Effector CD4-positive, alpha-beta T cell (primary cell): ENCODE measurements at places on chromosomes 12 and 14.

DNA sequence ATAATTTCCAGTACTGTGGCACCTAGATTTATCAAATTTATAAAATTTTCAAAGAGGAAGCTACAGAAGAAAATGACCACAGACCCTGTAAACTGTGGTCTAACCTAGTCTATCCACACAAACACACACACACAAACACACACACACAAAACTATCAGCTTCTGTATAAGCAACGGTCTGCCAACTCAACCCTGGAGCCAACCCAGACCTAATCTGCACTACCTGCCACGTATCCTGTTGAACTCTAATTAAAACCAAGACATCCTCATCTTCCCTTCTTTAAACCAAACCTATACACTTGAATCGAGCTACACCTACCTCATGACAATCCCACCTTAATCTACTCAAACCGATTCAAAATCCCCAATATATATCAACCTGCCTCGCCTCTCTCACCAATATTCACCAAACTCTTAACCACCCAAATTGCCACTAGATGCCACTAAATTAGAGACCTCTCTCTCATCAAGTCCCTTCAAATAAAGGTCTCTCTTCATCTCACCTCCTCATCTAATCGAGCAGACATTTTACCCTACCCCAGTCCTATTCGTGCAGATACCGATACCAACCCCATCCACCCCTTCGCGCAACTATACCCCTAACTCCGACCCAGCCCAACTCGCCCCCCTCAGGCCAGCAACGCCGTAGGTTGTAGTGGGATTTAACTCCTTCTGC, 808 bp downstream of the ACIN1 start:
- DNase-seq = peak; percentile 56

- peak; percentile 50 for DNase-seq
Observed at GRCh38 chr12:103877934-103878510, 37.0 kb upstream of the NT5DC3 start.

GRCh38 chr12:94603434-94604365, 46.7 kb downstream of the TMCC3 start:
- DNase-seq = peak; percentile 31

- DNase-seq = no peak
Observed at GRCh38 chr14:103122947-103123633, at the start of gene TNFAIP2. Gene TNFAIP2 (plus strand): TSS chr14:103123461. CDS start chr14:103126458, 2,997 bp downstream.

GRCh38 chr12:111544032-111544431, 55.1 kb downstream of the ATXN2 start:
- DNase-seq = no peak

- no peak for DNase-seq
Observed at GRCh38 chr12:112243255-112244110, 118.1 kb downstream of the TRAFD1 start.

GRCh38 chr12:32586390-32586789, 92.7 kb upstream of the DNM1L start:
- DNase-seq = no peak

GRCh38 chr14:60817113-60817512, 82.6 kb downstream of the MNAT1 start:
- no peak for DNase-seq

- no peak for DNase-seq
Observed at GRCh38 chr14:65731933-65732506, 319.5 kb downstream of the FUT8 start.

DNA sequence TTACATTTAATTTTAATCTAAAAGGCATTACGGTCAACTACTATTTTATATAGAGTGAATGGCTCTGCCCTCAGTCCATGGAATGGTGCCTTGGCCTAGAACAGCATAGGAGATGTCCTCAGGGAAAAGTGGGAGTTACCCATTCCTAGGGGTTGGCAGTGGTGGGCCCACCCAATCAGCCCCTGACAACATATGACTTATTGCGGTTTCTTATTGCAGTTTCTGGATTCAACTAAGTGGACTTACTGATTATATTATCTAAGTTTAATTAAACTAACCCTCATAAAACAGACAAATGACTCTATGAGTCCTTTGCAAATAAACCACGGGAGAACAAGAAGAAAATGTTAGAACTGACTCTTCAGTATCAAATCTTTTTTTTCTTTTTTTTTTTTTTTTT, 2.3 kb upstream of the PPP2R5E start:
- DNase-seq = no peak

DNA sequence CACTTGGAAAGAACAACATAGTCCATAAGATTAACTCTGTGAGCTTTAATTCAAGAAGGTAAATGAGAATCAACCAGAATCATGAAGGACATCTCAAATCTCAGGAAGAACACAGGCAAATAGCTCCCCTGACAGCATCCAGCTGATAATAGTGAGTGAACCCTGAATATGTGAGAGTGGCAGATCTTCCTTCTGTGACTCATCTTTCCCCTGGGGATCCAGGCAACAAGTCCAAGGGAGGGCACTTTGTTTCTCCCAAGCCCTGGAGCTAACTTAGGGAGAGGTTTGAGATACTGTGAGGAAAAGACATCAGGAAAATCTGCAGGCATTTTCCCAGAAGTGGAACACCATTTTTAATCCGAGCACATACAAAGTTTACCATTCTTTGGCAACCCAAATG, 763.9 kb upstream of the MGAT4C start:
- DNase-seq = no peak

DNA sequence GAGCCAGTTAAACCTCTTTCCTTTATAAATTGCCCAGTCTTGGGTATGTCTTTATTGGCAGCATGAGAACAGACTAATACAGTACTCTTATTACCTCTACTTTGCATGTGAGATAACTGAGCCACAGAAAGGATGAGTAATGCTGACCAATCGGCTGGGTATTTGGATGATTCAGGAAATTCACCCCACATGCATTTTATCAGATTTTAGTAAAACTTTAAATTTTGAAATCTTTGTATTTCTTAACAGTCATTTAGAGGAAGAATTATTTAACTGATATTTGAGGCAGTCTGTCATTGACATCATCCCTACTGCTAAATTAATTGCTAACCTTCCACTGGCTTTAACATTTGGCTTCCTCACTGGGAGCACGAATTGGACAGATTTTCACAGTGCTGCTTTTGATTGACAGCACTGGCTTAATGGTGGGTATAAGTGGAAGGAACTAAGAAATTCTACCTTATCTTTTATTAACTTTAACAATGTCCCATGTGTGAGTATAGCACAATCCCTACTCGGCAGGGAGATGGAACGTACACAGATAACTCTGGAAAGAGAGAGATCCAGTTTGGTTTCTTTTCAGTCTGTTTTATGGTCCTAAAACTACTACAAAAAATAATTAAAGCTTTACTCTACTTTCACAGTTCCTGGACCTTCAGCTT, 261.0 kb downstream of the DACT1 start:
- DNase-seq = no peak

GRCh38 chr14:26974965-26975364, 377.1 kb upstream of the NOVA1 start:
- DNase-seq = no peak

DNA sequence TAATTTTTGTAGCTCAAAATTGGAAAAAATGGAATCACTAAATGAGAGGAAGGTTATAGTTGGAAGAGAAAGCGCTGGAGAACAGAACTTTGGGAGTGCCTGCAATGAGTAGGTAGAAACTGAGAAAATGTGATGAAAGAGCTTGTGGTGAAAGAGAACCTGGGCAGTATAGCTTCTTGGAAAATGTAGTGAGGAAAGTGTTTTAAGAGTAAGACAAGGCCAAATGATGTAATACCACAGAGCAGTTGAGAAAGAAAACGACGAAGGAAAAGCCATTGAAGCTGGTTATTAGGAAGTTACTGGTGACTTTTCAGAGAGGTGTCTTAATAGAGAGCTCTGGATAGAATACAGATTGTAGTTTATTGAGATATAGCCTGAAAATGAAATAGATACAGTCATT, 255.3 kb downstream of the AEBP2 start:
- no peak for DNase-seq

DNA sequence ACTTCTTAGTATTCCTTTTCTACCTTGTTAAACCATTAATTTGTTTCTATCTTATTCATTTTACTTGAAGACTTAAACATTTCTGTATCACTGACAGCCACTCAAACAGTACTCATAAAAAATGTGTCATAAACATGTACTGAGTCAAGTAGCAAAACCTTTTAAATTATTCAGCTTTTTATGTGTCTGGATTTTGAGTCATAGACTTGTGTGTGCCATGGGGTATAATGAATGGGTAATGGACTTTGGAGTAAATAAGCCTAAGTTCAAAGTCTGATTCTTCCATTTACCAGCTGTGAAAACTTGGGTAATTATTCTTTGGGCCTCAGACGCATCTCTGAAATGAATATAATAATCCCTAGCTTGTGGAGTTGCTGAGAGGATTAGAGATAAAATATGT, 199.0 kb downstream of the RAD51B start:
- no peak for DNase-seq

GRCh38 chr12:47808050-47808449, 11.7 kb downstream of the HDAC7 start:
- peak; percentile 69 for DNase-seq

DNA sequence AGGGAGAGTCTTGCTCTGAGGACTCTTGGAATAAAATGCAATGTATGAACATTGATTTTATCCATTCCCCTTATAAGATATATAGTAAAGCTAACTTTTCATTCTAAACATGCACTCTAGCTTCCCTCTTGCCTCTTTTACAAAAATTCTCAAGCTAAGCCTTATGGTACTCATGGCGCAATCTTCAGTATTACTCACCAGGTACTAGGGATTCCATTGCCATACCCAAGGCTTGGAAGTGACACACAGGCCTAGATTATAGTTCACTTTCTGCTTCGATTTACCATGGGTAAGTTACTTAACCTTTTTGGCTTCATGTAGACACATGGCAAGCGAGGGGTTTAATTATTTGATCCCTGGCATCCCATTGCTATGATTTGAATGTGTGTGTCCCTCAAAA, 331.5 kb downstream of the LRIG3 start:
- DNase-seq = no peak

DNA sequence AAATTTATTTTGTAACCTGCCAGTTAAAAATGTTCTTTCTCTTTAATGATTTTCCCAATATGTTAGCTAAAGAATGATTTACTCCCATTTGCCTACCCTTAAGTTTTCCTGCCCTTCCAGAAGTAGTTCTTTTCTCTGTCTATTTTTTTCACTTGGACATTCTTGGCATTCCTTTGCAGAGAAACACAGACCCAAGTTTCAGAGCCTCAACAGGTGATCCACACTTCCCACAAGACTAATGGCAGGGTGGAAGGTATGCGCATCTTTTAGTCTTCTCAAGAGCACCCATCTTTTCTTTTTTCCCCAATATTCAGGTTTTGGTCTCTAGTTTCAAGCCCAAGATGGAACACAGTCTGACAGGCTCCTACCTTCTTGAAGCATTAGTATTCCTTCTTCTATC, 420.7 kb downstream of the ADAMTS20 start:
- no peak for DNase-seq

DNA sequence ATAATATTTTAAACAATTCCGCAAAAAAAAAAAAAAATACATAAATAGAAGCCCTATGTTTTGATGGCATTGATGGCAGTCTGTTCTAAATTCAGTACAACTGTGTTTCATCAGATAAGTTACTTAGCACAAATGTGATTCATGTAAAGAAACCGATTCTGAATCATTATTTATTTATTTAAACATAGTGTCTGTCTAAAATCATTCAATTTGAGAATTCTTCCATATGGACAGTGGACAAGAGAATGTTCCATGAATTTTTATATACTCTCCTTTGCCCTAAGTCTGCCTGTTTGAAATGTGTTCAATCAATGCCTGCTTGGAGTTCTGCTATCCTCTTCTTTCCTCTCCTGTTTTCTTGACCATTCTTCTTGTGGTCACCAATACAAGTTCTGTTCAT, 126.5 kb downstream of the PDE3A start:
- DNase-seq = no peak

GRCh38 chr12:117587631-117588287, 226.3 kb upstream of the NOS1 start:
- peak; percentile 11 for DNase-seq

DNA sequence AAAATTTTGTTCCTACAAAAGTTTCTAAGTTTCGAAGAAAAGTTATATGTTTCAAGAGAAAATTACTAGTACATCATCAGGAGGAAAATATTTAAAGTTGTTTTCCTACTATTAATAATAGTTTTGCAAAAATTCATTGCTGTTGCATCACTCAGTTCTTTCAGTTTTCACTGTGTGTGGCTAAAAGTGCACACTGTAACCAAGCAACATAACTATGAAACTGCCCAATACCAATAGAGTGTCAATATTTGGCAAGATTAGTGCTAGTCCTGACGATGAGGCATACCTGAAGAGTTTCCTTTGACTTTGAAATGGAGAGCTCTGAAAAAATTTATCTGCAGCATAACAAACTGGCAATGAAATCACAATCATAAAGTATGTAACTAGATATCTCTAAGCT, 194.3 kb downstream of the CPNE8 start:
- DNase-seq = no peak

DNA sequence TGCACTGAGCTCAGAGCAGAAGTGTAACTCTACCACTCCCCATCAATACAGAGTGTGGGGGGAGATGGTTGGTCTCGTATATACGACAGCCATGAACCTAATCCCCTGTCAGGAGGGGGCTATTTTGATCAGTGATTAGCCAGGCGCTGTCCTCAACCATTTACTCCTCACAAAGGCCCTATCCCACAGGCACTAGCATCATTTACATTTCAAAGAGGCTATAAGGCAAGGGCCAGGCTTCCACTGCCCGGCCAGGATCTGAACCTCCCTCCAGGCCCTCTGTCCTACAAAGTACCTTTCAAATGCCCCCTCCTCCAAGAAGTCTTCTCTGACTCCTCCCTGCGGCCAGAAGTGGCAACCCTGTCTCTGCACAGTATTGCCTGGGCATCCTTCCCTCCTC, 74.7 kb downstream of the ITPK1 start:
- DNase-seq = no peak

DNA sequence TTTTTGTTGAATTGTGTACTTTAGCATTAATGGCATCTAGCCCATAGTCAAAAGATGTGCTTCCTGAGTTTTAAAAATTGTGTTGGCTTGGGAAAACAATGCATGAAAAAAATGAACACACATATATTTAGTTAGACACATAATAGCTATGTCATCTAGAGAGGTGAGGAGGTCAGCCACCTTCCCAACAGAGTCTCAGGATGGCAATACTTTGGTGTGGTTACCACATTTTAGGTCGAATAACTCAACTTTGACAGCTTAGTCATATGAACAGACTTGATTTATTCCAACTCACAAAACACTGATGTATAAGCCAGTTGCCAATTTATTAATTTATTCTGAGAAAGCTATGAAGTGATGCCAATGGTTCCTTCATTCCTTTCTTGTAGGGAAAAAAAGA, 114.0 kb downstream of the ETNK1 start:
- DNase-seq = no peak

GRCh38 chr14:23070262-23071129, 13.2 kb upstream of the CDH24 start:
- DNase-seq = no peak

DNA sequence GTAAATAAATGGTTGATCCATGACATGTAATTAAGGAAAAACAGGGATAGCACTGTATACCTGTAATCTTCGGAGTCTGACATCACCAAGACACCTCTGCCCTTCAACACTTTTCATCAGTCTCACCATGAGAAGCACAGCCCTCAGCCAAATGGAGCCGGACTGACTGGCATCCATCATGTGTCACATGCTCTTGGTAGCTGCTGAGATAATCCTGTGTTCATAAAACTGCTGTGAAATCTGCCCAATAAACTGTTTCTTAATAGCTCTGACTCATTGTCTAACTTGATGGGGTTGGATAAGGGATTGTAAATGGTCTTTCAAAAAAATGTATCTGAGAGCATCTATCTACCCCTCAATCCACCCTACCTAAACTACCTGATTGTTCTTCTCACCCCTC, 33.6 kb downstream of the KCNH5 start:
- DNase-seq = no peak

GRCh38 chr14:84397631-84398030, 1132.3 kb upstream of the FLRT2 start:
- no peak for DNase-seq

GRCh38 chr12:31641509-31642090, 17.9 kb upstream of the ETFBKMT start:
- no peak for DNase-seq
